ENCODE measurements at places on chromosomes 6 and 20.
A peak's percentile ranks its signal among the peaks of the same experiment; 100 is the strongest.

DNA sequence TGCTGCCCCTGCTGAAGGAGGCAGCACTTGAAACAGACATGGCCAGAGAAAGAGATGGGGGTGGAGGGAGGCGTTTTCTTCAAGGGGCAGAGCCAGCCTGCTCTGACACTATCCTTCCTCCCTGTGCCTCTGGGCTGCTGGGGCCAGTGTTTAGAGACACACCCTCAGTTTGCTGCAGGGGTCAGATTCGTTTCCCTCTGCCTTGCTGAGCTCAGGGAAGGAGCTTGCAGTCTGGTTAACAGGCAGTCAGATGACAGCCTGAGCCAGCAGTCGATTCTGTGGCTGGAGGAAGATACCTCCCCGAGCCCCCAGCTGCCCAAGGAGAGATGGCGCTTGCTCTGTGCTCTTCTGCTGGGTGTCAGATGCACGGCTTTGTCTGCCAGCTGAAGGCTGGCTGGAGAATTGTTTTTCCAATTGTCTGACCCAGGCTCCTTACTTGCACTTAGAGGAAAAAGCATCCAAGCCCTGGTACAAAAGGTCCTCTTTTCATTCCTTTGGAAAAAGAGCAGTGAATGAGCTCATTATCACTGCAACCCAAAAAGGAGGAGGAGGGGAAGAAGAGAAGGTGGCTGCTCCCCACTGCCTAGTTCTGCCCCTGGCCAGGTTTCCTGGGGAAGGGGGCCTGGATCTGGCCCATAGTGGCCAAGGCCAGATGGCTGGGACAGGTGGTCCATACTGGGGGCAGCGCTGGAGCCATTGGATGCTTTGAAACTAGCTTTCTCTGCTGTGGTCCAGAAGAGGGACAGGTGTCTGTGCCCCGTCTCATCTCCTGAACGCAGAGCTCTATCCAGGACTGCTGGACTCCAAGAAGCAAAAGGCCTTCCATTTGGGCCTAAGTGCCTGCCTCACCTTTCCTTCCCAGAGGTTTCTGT is 88.2 kb downstream of the TCP11 start:
- no peak for DNase-seq

GRCh38 chr6:54602591-54602990 is 244.0 kb upstream of the FAM83B start:
- DNase-seq, result no peak

GRCh38 chr20:12047838-12048432 is 130.2 kb downstream of the BTBD3 start:
- no peak for DNase-seq

- DNase-seq, result no peak
Measured at GRCh38 chr6:108277831-108278230, 17.0 kb upstream of the SNX3 start.

- no peak for DNase-seq
Measured at GRCh38 chr6:89921691-89922090, 27.4 kb downstream of the GJA10 start.

GRCh38 chr6:112384511-112384910 is 37.4 kb downstream of the RFPL4B start:
- DNase-seq, result no peak

GRCh38 chr6:145031001-145031400 is 704.3 kb downstream of the EPM2A start:
- no peak for DNase-seq

- no peak for DNase-seq
Measured at GRCh38 chr6:157599191-157599590, 218.2 kb downstream of the ZDHHC14 start.

- no peak for DNase-seq
Measured at GRCh38 chr20:45646875-45647274, 15.8 kb upstream of the WFDC9 start.

DNA sequence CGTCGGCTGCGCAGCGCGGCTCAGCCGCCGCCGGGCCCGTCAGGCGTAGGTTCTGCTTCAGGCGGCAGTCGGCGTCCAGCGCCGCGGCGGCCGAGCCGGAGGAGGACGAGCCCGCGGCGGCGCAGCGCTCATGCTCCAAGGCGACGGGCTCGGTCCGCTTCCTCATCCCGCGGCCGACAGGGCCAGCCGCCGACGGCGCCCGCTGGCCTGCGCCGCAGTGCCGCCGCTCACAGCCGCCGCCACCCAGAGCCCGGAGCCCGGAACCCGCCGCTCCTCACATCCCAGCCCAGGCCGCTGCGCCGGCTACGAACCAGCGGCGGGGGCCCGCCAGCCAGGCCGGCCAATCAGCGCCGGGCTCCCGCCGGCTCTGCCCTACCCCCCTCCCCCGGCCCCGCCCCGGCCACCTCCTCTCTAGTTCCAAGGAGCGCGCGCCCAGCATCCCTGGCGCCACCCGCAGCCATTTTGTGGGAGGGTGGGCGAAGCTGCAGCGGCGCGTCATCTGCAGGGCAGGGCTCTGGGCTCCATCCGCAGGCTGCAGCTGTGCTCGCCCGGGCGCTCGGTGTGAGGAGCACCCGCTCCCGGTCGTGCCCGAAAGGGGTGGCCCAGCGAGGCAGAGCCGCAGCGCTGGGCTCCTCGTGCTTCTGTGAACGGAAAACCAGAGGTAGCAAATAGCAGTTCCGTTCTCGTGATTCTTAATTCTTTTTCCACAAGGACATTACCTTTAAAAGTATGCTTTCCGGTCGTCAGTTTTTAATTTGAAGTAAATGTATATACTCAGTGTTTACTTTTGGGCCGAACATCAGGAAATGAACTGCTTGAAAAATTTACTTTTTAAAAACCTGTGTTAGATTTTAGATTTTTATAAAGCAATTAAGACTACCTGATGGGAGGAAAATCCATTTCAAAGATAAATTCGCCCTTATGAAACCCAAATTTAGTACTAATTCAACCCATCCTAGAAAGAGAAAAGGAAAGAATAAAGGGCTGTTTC is at the start of gene ABHD12:
Gene ABHD12 (minus strand): TSS at position 298 of the 991 bp plus-strand sequence. CDS start 132 bp downstream, at position 166.
- DNase-seq, result peak; percentile 93

GRCh38 chr20:2612073-2612472 is 40.4 kb upstream of the NOP56 start:
- no peak for DNase-seq

DNA sequence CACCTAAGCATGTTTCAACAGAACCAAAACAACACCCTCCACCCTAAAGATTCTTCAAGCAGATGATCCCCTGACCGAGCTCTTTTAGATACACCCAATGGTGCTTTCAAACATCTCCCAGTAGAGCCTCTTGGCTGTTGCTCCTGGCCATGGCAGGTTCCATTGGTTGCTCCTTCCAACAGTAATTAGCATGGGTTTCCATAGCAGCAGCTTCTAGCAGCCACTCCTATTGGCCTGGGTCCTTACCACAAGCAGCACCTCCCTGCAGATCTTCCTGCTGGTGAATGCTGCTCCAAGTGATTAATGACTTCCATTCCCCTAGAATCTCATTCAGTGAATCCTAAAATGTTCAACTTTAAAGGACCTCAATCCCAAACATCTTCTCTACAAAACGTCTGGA is 13.9 kb downstream of the CCN2 start:
- DNase-seq, result no peak

- no peak for DNase-seq
Measured at GRCh38 chr20:48941467-48941866, 20.0 kb downstream of the ARFGEF2 start.

GRCh38 chr20:44012466-44013226 is 98.0 kb downstream of the TOX2 start:
- DNase-seq, result no peak

- DNase-seq, result no peak
Measured at GRCh38 chr20:61497029-61497627, 245.1 kb downstream of the CDH4 start.

DNA sequence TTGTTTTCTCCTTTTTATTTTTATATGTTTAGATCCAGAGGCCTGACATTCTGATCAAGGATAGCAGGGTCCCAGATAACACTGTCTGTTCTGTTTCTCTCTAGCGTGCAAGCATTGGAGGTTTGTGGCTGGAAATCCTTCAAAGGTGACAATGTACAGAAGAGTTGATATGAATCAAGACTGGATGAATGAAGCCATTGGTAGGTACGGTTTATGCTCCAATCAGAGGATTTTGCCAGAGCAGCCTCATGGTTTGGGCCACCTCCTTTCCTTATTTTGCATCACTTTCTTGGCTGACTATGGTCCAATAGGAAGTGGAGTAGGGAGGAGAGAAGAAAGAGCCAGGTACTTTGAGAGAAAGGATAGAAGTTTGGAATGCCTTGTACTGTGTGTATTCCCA is 484.8 kb upstream of the JAG1 start:
- DNase-seq, result no peak

- DNase-seq, result no peak
Measured at GRCh38 chr6:34030831-34031624, 114.9 kb downstream of the GRM4 start.

DNA sequence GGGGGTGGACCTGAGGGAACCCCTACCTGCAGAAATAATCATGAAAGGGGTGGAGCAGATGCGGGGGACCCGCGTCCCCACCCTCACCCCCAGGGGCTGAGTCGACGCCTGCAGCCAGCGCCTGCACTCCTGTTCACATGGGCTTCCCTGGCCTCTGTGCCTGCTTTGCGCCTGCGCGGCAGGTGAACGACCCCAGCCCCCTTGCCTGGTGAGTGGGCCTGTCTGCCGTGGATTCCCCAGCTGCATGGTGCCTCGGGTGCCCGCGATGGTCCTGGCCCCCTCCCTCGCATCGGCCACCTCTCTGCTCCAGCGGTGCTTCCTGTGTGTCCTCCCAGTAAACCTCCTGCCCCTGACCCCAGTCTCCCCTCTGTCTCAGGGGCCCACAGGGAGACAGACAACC is 18.8 kb upstream of the NTSR1 start:
- no peak for DNase-seq

GRCh38 chr6:13624871-13625288 is 9.7 kb downstream of the NOL7 start:
- DNase-seq, result no peak

- no peak for DNase-seq
Measured at GRCh38 chr6:1913577-1913976, 303.9 kb downstream of the FOXC1 start.

- DNase-seq, result no peak
Measured at GRCh38 chr6:157608221-157609075, 214.6 kb upstream of the SNX9 start.

- DNase-seq, result no peak
Measured at GRCh38 chr6:3769610-3770009, 18.1 kb upstream of the PXDC1 start.

GRCh38 chr6:125671323-125671722 is 78.1 kb upstream of the HEY2 start:
- DNase-seq, result no peak

DNA sequence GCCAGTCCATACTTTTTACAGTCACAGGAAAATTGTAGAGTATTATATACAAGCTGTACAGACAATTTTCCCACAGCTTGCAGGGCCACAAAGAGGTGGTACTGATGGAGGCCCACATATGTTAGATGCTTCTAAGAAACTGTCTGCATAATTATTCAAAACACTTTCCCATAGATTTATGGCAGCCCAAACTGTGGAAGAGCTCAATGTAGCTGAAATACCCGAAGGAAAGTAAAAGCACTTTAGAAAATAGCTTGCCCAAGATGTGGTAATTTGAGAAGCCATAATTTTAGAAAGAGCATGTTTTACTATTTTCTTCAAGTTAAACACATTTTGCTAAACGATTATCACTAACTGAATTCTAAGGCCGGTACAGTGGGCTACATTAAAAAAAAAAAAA is 36.9 kb downstream of the GMDS start:
- DNase-seq, result no peak

GRCh38 chr6:137102050-137102848 is 57.5 kb upstream of the IL20RA start:
- DNase-seq, result no peak

GRCh38 chr6:112296122-112296521 is 41.8 kb upstream of the LAMA4 start:
- no peak for DNase-seq

GRCh38 chr20:13546497-13547131 is 92.1 kb downstream of the TASP1 start:
- peak; percentile 34 for DNase-seq

DNA sequence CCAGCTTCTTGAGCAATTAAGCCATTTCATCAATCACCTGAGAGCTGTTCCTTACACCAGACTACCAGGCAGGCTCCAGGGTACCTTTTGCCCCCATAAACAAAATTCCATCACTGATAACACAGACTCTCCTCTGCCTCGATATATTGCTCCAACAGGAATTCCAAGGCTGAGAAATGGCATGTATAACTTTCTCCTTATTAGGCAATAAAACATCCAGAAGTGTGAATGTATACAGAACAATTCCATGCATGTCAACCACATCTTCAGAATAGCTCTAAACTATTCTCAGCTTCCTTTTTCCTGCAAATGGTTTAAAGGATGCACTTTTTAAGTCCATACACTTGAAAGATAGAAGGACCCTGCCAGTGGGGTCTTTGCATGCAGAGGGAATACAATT is 73.8 kb downstream of the EDN3 start:
- DNase-seq, result no peak

GRCh38 chr6:163757520-163757919 is 343.0 kb downstream of the QKI start:
- DNase-seq, result no peak

DNA sequence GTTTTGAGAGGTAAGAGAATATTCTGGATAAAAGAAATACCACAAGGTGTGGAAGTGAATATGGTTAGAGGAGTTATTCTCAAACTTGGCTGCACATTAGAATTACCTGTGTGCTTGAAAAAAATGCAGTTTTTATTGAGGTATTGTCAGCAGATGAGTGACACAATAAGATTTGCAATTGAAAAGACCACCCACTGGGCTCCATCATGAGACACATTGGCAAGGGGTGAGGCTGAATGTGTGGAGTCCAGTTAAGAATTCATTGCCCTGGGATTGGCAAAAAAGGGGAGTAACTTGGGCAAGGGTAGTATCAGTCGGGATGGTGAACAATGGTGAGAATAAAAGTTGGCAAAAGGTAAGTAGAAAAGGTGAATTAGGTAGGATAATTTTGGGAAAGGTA is 63.5 kb downstream of the MEI4 start:
- DNase-seq, result no peak

DNA sequence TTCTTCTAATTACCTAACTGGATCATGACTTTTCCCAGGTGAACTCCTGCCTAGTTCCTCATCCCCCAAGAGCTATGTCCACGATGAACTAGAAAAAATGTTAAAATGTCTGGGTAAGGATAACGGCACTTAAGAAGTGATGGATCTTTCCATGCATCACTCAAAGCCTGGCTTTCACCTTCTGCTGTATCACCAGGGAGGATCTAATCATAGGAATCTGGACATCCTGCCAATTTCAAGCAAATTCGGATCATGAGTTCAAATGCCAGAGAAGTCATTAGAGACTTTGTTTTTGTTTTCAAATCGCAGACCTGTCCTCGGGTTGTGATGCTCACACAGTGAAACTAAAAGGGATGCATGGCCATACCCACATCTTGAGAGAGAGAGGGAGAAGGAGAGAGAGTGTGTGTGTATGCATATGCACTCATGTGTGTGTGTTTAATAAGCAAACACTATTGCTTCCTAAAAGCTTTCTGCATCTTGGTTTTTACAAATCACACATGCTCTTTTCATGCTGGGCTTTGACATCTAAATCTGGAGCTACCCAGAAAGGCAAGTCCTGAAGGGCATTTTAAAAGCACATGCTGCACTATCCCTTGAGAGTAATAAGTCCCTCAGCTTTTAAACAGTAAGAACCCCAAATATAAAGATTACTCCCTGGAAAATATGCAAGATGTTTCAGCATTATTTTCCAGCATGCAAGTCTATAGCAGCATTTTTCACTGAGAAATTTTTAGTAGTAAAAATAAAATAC is 524.6 kb upstream of the NOX3 start:
- DNase-seq, result no peak

- DNase-seq, result no peak
Measured at GRCh38 chr20:25275813-25276532, 28.1 kb downstream of the PYGB start.

GRCh38 chr6:145704143-145704781 is 31.1 kb downstream of the EPM2A start:
- DNase-seq, result no peak

GRCh38 chr6:156560476-156560875 is 216.7 kb upstream of the ARID1B start:
- no peak for DNase-seq

Data from T follicular helper cell (primary cell).